ENCODE measurements at places on chromosomes 16 and 17.

- no peak for DNase-seq
Observed at GRCh38 chr17:82544431-82545070, 25.0 kb downstream of the FOXK2 start.

DNA sequence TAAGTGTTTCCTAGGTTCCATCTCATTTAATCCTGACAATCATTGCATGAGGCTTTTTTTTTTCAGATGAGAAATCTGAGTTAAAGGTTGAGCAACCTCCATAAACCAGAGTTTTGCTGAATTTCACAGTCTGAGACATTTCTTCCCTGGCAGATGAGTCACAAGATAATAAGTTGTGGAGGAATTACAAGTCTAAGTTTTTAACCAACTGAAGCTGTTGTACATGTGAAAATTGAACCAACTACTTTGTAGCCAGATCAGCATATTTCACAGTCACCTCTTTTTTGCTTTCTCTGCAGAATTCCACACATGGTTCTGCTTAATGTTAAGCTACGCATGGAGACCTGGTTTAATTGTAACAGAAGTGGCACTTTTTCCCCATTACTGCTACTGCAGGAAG is 765.6 kb downstream of the CDH11 start:
- no peak for DNase-seq

GRCh38 chr16:66223176-66223780 is 143.2 kb upstream of the CDH5 start:
- DNase-seq = no peak

GRCh38 chr17:13102477-13102876 is 84.7 kb upstream of the ELAC2 start:
- DNase-seq = no peak

DNA sequence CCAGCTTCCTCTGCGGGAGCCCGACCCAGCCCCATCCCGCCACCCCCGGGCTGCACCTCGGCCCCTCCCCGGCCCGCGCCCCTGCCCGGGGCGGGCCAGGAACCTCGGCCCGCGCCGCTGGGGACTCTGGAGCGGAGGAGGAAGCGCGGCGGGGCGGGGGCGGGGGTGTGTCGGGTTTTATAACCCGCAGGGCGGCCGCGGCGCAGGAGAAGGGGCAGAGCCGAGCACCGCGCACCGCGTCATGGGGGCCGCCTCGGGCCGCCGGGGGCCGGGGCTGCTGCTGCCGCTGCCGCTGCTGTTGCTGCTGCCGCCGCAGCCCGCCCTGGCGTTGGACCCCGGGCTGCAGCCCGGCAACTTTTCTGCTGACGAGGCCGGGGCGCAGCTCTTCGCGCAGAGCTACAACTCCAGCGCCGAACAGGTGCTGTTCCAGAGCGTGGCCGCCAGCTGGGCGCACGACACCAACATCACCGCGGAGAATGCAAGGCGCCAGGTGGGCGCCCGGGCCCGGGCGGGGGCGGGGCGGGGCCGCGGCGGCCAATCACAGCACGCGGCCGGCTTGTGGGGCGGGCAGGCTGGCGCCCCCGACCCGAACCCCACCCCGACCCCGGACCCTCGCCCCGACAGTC is at the start of gene ACE:
Gene ACE (plus strand): TSS at position 208 of the 626 bp plus-strand sequence. CDS start 34 bp downstream, at position 242.
- DNase-seq = peak; percentile 75

DNA sequence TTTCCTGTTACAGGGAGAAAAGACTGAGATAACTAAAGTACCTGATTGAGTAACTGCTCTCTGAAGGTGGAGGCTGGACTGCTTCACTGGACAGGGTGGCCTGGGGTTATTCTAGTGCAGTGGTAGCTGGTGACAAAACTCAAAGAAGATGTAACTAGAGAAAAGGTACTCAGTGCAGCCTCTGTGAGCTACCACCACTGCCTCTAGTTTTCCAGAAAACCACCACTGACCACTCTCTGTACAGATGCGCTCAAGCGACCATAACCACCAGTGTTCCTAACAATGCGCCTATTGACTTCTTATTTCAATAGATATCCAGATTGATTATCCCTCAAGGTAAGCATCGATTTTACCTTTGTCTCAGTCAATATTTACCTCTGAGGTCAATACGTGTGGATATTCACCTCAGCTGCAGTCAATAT is 492.2 kb downstream of the WWOX start:
- DNase-seq = no peak

DNA sequence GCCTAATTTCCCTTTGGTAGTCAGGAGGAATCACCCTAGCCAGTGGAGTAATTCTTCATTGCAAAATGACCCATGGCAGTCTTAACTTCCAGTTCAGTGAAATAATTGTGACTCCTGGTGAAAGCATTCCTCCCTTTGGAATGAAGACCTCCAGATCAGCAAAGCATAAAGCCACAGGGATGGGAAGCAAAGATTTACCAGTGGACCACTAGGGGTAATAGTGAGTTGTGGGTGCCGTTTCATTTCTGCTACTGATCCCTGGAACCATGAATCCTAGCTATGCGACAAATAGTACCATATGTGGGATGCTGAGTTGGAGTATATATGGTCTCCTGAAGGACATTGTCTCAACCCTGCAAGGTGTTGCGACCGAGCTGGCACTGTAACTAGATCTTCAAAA is 13.7 kb downstream of the DYNLL2 start:
- DNase-seq = no peak

DNA sequence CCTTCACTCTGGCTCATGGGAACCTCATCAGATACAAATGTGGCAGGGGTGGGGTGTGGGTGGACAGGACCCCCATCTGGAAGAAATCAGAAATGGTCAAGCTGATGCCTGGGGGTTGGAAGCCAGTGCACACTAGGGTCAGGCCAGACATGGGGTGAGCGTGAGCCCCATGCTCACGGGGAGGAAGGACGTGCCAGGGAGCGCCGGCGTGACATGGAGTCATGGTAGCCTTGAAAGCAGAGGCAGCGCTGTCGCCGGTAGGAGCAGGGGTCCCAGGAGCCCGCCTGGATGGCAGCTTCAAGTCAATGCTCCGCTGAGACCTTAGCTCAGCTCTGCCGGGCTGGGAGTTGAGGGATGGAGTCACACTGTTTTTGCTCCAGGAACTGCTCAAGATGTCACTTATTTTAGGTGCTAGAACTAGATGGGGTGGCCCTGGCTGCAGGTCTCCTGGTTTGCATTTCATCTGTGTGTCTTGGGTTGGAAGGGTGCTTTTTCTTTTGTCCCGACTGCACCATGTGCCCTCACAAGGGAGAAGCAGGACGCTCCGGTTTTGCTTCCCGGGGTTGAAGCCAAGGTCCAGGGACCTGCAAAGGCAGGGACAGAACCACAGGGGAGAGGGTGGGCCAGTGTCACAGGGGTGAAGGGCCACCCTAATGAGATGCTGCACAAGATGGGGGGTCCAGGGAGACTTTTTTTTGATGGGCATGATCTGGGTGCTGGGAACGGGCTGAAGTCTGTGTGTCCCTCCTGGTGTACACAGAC is 51.4 kb downstream of the USP22 start:
- no peak for DNase-seq

DNA sequence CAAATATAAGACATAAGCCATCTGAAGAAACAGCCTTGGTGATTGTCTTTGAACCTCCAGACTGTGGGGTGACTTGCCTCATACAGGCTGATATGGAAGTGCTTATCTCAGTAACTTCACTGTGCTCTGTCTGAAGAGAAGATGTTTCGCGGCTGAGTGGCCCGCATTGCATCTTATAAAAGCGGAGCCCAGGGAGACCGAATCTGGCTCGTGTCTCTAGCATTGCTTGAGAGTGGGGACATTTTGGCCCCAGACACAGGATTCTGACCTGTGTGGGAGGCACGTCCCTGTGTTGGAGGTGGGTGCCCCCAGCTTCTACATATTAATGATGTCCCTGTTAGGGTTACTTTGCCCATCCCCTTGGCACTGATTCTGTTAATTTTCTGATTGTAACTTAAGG is 66.4 kb downstream of the METRNL start:
- no peak for DNase-seq

- no peak for DNase-seq
Observed at GRCh38 chr16:19488213-19488640, 33.7 kb downstream of the GDE1 start.

DNA sequence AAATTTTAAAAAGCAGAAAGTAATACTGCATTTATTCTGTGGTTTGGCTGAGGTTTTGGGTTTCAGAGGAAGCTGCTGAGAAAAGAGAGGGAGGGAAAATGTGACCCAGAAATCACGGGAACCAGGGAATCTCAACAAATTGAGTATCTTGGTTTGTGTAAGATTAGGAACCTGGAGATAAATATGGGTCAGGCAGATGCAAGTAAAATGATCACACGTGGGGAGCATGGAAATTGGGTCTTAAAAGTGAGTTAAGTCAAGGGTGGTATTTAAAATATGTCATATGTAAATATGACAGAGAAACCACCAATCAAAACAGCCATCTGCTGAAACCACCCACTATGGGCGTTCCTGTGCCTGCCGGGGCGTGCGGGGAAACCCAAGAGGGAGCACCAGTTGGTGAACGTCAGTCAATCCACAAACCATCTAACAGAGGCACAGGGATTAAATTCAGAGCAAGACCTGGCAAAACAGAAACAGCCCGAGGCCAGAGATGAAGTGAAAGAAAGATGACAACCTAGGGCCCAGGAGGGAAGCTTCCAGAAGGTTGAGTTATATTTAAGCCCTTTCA is 33.4 kb downstream of the CDH13 start:
- DNase-seq = no peak

DNA sequence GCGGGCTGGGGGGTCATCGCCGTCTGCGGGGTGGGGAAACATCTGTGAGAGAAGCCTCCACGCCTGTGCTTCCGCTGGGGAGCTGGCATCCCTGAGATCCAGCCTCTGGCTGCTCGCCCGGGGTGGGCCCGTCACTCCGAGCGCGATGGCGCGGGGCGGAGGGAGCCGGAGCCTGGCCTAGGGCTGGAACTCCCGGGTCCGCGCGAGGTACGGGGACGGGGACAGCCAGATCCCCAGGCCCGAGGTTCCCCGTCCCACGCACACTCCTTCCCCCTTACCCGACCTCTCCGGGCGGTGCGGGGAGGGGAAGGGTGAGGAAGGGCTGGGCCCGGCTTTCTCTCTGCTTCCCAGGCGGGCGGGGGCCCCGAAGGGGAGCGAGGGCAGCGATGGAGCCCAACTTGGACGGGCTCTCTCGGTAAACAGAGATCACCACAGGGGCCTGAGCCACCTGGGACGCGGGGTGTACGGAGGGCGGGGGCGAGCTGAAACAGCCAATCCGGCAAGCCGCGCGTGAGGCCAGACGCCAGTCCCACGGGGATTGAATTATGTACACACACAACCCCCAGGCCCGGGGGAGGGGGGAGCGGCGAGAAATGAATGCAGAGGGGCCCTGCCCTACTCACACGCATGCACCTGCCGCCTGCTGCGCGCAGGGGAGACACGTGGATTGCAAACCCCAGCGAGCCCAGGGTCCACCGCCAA is at the start of gene SLC16A11:
Gene SLC16A11 (minus strand): TSS at position 596 of the 702 bp plus-strand sequence. CDS start 579 bp downstream, at position 17.
- DNase-seq = peak; percentile 65

DNA sequence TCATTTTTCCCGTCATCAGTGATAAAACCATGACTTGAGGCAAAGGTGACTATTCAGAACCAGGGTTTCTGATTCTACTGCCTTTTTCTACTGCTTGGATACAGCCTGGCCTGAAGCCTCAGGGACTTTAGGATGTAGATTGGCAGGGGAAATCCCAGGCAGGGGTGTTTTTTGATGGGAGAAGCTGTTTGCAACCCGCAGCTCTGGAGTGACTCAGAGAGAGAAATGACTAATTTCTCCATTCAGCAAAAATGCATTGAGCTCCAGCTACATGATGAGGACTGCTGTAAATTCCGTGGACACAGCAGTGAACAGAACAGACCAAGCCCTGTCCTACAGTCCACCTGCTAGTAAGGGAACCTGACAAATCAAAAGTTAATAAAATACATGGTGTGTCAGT is 560.6 kb downstream of the CDH13 start:
- no peak for DNase-seq

DNA sequence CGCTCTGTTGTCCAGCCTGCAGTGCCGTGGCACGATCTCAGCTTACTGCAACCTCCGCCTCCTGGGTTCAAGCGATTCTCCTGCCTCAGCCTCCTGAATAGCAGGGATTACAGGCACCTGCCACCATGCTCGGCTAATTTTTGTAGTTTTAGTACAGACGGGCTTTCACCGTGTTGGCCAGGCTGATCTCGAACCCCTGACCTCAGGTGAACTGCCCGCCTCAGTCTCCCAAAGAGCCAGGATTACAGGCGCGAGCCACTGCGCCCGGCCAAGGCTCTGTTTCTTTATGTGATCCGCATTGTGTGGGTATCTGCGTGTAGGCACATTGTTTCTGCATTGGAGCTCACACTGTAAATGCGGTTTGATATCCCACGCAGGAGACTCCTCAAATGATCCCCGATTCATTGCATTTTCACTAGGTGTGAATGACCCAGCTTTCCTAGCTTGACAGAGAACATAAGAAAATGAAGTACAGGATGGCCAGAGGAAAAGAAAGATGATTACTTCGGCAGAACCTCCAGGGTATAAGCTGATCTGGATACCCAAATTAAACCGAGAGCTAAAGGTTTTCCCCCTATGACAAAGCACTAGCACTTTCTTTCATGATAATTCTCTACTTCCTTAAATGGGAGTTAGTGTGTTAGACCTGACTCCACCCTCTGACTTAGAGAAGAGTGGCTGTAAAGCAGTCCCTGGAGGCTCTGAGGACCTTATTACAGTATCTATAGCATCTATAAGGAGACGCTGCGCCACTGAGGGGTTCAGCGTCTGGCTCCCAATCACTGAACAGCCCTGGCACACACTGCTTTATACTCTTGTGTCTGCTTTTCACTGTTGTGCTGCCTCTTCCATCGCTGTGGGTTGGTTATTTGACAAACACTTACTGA is 17.3 kb downstream of the COTL1 start:
- no peak for DNase-seq

- no peak for DNase-seq
Observed at GRCh38 chr17:59798111-59798510, 90.7 kb downstream of the VMP1 start.

DNA sequence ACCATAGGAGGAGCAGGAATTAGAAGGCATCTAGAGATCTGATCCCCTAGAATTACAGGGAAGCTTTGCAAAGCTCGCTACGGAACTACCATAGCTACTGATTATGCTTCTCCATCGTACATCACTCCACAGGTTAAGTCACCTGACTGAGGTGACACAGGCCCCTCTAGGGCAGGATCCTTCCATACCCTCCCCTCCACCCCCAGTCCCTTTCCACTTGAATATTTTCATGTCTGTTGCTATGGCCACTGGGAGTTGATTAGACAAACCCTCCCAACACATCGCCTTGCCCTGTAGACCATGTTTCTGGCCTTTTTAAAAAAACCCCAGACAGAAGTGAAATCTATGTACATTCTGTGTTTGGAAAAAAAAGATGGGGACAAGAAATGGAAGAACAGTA is 287.1 kb downstream of the SOX9 start:
- DNase-seq = no peak

- DNase-seq = peak; percentile 55
Observed at GRCh38 chr16:14501331-14502255, 128.5 kb downstream of the PARN start.
